NCI-H1694 (cell line): ENCODE measurements at places on chromosomes 3 and 15.

- DNase-seq: no peak
Measured at GRCh38 chr3:157956850-157957249, 149.4 kb downstream of the SHOX2 start.

DNA sequence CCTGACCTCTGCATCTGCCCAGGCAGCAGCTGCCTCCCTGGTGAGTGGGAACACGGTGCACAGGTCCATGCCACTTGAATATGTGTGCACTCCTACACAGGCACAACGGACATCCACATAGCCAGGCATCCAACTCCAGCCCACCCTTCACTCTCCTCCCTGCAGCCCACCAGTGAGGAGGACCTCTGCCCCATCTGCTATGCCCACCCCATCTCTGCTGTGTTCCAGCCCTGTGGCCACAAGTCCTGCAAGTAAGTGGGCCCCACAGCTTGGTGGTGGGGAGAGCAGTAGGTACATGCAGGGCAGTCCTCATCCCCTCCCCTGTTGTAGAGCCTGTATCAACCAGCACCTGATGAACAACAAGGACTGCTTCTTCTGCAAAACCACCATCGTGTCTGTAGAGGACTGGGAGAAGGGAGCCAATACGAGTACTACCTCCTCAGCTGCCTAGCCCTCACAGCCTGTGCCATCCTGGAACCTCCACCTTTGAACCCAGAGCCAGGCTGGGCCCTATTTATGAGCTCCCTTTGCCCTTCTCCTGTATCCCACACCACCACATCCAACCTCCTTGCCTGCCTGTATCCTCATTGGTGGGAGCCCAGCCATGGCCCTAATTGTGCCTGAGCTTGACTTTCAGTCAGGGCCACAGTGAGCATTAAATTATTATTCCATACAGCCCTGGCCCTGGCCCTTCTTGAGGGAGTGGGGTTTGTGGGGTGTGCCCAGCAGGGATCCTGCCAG, 1.5 kb upstream of the AMIGO3 start:
- no peak for DNase-seq

DNA sequence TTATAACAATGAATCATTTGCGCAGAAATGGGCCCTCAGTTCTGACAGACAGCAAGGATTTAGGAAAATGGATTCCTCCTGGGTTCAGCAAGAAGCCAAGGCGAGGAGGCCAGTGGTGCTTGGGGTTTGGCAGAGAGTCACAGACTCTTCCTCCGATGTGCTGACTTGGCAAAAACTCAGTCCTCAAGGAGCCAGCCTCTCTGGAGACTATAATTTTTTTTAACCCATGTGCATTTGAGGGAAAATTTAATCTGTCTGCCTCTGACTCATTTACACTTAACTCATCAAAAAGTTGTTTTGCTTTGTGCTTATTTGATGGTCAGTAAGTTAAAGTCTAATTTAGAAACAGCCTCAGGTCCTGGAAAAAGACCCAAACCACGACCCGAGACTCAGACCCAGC, 34.2 kb upstream of the SLC24A5 start:
- DNase-seq: no peak

GRCh38 chr3:183161552-183162336, 790 bp downstream of the LAMP3 start:
- DNase-seq: no peak

GRCh38 chr15:62241135-62241770, 76.2 kb upstream of the C2CD4B start:
- DNase-seq: no peak

GRCh38 chr3:52859686-52860423, 25.0 kb upstream of the MUSTN1 start:
- DNase-seq: no peak

GRCh38 chr3:56758539-56758981, 43.2 kb downstream of the ARHGEF3 start:
- DNase-seq: no peak

DNA sequence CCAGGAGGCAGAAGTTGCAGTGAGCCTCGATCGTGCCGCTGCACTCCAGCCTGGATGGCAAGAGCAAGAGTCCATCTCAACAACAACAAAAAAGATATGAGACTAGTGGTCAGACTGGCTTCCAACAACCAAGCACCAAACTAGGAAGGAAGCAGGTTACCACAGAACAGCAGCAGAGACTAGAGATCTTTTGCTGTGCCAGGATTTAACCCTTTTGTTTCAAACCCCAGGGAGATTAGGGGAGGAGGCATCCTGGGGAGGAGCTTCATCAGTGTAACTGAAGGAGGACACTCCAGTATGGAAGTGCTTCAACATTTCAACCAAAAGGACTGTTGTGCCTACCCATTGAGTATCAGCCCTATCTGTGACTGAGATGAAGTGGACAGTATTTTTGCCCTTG, 240.3 kb downstream of the ZIC1 start:
- DNase-seq: no peak

- no peak for DNase-seq
Measured at GRCh38 chr15:96053031-96053780, 277.3 kb upstream of the NR2F2 start.

GRCh38 chr15:89578146-89578545, 2.9 kb downstream of the TICRR start:
- no peak for DNase-seq

DNA sequence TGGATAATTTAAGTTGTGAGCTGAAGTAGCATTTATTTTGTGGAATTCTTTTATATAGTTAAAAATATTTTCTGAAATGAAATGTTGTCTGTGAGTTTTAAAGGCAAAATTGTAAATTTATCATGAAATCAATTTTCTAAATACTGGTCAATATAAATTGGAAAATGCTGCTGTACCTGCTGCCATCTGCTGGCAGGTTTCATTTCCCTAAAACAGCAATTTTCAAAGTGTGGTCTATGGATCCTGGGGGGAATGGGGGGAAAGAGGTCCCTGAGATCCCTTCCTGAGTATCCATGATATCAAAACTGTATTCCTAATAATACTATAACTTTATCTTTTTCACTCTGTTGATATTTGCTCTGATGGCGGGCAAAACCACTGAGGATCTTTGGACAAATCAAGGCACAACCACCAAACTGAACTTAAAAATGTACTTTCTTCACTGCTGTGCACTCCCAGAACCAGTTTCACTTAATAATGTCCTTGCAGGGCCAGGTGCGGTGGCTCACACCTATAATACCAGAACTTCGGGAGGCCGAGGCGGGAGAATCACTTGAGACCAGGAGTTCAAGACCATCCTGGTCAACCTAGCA, 17.2 kb upstream of the CCR4 start:
- no peak for DNase-seq

DNA sequence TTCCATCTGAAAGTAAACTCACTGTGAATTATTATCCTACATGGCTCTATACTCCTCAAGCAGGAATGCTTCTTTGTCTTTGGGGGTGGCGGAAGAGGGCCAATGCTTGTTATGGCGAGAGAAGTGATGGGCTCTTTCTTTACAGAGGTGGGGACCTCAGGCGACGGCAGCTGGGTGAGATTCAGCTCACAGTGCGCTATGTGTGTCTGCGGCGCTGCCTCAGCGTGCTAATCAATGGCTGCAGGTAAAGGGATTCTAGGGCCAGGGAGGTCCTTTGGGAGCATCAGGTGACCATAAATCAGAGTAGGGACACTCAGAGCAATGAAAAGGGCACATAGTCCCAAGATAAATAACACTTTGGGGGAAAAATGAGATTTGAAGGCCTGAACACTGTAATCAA, 39.0 kb downstream of the ESYT3 start:
- DNase-seq: no peak

DNA sequence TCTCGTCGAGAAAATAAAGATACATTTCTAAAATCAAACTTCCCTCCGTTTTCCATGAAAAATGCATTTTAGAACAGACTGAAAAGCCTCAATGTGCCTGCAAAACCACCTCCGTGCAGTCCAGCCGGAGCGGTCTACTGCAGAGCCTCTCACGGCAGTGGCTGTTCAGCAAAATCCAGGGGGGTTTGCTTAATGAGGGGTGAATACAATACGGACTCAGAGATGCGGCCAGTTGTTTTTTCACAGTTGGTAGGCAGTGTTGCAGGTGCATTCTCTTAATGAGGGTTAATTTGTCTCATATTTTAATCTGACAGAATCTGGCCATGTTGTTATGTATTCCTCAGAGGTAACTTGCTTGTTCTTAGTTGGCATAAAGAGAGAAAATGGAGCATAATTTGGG, 223.0 kb downstream of the EBLN2 start:
- no peak for DNase-seq

DNA sequence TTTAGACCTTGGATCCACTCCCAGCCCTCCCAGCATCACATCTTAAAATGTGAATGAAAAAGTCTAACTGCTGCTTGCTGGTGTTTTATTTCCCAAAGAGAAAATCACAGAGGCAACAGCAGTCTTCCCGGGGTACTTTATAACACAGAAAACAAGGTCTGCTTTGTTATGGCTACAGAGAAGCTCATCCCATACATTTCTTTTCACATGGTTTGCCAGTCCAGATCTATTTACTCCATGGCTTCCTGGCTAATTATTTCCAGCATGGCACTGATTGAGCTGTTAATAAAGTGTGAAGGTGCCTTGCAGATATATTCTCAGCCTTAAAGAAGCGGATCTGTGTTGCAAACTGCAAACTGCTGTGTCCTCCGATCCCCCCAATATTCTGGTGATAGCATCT, 466.1 kb upstream of the CFAP20DC start:
- no peak for DNase-seq

- no peak for DNase-seq
Measured at GRCh38 chr3:173939331-173939730, 541.8 kb downstream of the NLGN1 start.

DNA sequence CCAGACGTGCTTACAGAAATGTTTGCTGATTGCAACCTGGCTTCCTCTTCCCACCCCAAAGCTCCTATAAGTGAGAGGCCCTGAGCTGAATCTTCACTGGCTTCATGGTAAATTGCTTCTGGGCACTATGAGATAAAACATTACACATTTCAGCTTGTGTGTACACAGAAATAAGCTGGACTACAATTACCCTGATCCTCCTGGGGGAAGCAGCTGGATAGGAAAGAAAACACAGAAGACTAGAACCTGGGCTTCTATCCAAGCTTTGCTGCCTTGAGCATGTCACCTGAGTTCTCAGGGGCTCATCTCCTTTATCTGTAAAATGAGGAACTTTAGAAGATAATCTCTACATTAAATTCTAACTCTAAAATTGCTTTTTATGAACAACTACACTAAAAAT, 40.3 kb downstream of the THBS1 start:
- peak; percentile 44 for DNase-seq

GRCh38 chr3:128424508-128425069, 42.1 kb downstream of the DNAJB8 start:
- DNase-seq: no peak

GRCh38 chr3:195064300-195064931, 206.5 kb downstream of the XXYLT1 start:
- no peak for DNase-seq

GRCh38 chr3:156985711-156986110, 159.6 kb downstream of the LEKR1 start:
- DNase-seq: no peak

GRCh38 chr3:173734895-173735294, 337.4 kb downstream of the NLGN1 start:
- no peak for DNase-seq

GRCh38 chr15:79602731-79603130, 170.6 kb downstream of the MINAR1 start:
- DNase-seq: no peak

- peak; percentile 54 for DNase-seq
Measured at GRCh38 chr15:63089260-63090043, 32.2 kb upstream of the LACTB start.

GRCh38 chr3:12060139-12060845, 56.1 kb downstream of the SYN2 start:
- no peak for DNase-seq

GRCh38 chr3:23114432-23114831, 88.7 kb upstream of the UBE2E2 start:
- DNase-seq: no peak

GRCh38 chr3:19947549-19948225, 790 bp downstream of the RAB5A start:
- no peak for DNase-seq

- DNase-seq: no peak
Measured at GRCh38 chr15:68896178-68896577, 34.1 kb upstream of the SPESP1 start.

GRCh38 chr3:120879411-120879810, 28.6 kb upstream of the STXBP5L start:
- no peak for DNase-seq

DNA sequence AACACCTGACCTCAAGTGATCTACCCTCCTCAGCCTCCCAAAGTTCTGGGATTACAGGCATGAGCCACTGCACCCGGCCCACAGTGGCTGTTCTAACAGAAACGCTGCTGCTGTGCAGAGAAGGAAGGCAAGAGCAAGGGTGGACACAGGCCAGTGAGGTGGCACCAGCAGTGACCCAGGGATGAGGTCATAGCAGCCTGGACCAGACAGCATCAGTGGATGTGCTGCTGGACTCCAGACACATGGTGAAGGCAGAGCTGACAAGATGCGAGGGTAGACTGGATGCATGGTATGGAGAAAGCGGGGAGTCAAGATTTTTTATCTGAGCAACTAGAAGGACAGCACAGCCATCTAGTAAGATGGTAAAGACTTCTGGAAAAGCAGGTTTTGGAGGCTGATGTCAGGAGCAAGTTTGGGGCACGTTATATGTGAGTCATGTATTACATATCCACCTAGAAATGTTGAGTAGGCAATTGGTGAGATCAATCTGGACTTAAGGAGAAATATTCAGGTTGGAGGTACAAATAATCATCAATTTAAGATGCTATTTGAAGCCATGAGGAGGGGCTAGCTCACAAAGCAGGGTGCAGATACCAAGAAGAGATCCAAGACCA, 22.1 kb upstream of the TJP1 start:
- DNase-seq: no peak

- no peak for DNase-seq
Measured at GRCh38 chr15:38369936-38370478, 83.9 kb upstream of the FAM98B start.

- DNase-seq: no peak
Measured at GRCh38 chr15:81530271-81530691, 156.3 kb upstream of the TMC3 start.

GRCh38 chr3:52109611-52110301, 44.5 kb downstream of the POC1A start:
- DNase-seq: no peak
